ENCODE measurements at places on chromosomes 2 and 18.

DNA sequence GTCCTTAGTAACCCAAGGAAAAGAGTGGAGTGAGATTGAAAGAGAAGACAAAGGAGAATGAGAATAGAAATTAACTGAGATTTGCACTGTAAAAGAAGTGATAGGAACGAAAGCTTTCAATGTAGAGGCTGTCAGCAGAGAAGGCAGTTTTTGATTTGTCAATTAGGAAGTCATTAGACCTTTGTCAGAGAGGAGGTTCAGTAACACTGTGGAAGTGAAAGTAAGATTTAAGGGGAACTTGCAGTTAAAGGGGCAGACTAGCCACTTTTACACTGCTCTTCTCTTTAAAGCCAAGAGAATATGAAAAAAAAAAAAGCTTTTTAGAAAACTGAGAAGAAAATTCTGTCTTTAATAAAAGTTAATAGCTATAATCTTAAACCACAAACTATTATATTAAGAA lies 11.5 kb upstream of the KYNU start:
- no peak for DNase-seq

- no peak for DNase-seq
These were observed 10.4 kb downstream of the SLC4A3 start for GRCh38 chr2:219637842-219638185.

DNA sequence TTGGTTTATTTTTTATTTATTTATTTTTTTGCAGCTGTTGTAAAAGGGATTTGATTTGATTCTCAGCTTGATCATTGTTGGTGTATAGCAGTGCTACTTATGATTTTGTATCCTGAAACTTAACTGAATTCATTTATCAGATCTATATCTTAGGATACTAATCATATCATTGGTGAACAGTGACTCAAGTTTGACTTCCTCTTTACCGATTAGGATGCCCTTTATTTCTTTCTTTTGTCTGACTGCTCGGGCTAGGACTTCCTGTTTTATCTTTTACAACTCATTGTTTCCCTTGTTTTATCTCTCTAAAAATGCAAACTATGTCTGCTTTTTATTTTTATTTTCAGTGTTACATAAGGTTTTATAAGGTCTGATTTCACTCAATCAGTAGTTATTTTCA lies 23.6 kb downstream of the SP100 start:
- no peak for DNase-seq

GRCh38 chr2:8219631-8220355 lies 462.1 kb upstream of the ID2 start:
- DNase-seq: peak; percentile 30

- DNase-seq: peak; percentile 84
These were observed 63.4 kb downstream of the ZCCHC2 start for GRCh38 chr18:62586151-62586774.

GRCh38 chr18:72542984-72543356 lies 1.2 kb downstream of the CBLN2 start:
- no peak for DNase-seq

GRCh38 chr2:163665051-163665450 lies 70.8 kb downstream of the FIGN start:
- DNase-seq: no peak

DNA sequence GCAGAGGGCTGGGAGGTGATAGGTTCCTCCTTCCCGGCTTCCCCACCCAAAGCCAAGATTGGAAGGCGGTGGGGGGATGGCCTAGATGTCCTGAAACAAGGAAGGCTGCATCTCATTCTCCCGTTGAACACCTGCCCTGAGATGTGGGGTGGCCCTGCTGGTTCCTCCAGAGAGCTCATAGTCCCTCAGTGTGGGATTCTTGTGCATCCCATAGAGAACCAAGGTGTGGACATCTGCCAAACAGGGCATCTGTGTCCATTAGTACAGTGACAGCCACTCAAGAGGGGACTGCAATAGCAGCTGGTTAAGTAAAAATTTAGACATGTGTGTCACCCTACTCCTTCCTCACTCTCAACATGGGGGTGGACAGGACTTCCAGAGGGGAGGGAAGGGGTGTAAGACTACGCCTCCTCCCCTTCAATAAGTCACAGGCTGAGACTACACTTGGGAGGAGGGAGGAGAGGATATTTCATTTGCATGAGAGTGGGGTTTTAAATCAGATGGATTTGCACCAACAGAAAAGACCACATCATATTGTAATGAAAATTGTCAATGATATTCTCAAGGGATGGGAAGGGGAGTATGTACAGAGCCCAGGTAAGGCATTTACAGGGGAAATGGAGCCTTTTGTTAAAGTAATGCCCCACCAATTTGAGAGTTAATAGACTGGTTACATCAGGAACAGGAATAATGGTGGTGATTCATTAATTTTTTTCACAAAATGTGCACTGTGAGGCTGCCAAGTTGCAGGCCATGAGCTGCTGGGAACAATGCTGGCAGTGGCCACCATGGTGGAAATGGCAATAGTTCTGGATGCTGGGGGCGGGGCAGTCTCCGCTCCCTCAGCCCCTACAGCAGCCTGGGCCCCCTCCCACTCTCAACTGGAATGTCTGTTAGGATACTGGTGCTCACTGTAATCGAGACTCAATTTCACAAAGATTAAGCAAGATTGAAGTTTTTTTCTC lies 80.6 kb downstream of the TEX51 start:
- no peak for DNase-seq

- no peak for DNase-seq
These were observed 74.5 kb downstream of the CAB39 start for GRCh38 chr2:230787101-230787500.

DNA sequence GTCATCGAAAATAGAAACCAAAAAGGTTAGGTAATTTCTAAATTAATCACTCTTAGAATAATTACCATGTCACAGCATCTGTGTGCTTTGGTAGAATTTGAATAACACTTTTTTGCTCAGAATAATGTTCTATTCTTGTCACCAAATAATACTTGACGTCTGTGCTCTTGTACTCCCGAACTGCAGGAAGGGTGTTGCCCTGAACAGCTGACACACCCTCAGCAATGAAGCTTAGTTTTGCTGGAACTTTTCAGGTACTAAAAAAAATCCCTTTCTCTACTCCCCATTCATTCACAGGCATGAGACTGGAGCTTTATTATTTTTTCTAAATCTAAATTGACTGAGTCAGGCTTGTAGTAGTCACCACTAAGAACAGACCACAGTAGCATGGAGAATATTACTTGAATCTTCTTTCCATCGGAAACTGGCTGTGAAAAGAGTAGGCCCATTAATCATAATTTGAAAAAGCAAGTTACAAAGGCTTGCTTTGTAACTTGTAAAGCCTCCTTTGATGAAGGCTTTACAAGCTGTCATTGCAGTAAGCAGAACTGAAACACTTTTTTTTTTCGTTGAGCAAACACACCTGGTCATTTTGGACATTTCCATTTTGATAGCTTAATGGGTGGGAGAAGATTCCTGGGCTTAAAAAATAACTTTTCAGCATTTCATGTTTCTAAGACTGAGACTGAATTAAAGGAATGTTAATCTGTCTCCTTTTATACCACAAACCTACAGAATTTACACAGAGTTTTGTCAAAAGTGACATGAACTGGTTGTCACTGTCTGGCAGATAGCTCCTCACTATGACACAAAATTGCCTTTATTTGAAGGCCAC lies 70.3 kb upstream of the PELI1 start:
- no peak for DNase-seq

GRCh38 chr2:53786352-53786704 lies 425 bp downstream of the ASB3 start:
- DNase-seq: no peak

GRCh38 chr2:8872821-8873432 lies 35.5 kb upstream of the KIDINS220 start:
- no peak for DNase-seq

GRCh38 chr18:10465174-10465939 lies 10.9 kb downstream of the APCDD1 start:
- DNase-seq: no peak

GRCh38 chr2:16546128-16546754 lies 119.4 kb downstream of the CYRIA start:
- DNase-seq: no peak

- DNase-seq: no peak
These were observed 190.4 kb upstream of the CYP26B1 start for GRCh38 chr2:72338076-72338475.

GRCh38 chr2:40242315-40242714 lies 209.6 kb downstream of the SLC8A1 start:
- no peak for DNase-seq

DNA sequence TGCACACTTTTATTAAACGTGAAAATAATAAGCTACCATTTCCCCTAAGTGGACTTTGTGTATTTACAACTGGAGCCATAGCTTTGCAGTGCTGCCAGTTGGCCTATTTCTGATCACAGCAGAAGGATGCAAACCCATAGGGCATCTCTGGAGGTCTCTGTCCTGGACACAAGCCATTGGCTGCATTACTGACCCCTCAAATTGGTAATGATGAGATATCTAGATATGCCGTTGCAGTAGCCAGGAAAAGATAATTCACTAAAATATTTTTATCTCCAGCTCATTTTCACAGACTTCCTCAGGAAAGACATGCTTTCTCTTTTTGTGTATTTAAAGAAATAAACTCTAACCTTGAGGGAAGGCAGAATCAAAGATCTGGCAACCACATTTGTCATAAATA lies 182.5 kb downstream of the TDRD15 start:
- no peak for DNase-seq

DNA sequence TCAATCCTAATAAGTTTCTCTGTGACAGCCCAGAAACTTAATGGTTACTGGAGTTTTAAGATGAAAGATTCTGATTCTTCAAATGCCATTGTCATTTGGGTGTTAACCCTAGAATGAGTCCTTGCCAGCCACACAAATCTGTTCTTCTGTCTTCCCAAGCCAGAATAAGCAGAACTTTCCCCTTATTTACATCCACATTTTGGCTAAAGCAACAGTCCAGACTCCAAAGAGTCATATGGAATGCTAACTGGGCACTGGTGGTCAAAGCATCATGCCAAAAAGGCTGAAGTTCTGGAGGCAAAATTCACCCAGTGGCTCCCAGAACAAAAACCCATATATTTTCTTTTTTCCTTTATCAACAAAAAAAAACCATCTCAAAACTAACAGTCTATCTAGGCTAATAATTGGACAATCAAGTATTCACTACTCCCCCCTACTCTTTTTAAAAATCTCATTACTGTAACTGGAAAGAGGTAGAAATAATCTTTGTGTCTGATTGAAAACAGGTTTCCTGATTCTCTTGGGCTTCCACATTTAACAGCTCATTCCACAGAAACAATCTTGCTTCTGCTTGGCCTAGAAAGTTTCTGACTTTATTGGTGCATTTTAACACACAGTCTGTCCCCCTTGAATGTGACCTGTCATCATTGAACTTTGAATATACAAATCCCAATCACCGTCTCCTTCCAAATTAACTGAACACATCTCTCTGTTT lies 89.6 kb upstream of the SETBP1 start:
- no peak for DNase-seq

- DNase-seq: no peak
These were observed 134.0 kb downstream of the CTIF start for GRCh38 chr18:48672671-48673340.

DNA sequence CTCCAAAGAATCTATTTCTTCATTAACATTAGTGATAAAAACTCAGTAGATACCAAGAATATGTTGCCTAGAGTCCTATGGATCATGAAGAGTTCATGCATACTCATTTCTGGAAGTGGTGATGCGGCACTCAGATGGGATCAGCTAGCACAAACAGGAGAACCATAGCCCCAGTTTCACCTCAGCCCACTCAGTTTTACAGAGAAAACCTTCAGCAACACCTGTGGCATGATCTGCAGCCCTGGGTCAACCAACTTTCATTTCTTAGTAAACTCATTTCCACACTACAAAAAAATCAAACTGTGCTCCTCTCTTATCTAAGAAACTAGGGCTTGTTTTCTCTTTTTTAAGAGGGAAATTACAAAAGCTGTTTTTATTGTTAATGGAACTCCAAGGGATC lies 569.4 kb downstream of the CCDC85A start:
- no peak for DNase-seq

- DNase-seq: peak; percentile 18
These were observed 11.0 kb downstream of the RAB11FIP5 start for GRCh38 chr2:73101626-73102256.

GRCh38 chr2:148745151-148745851 lies 100.8 kb downstream of the EPC2 start:
- no peak for DNase-seq

- DNase-seq: no peak
These were observed 15.4 kb downstream of the CEP68 start for GRCh38 chr2:65071499-65072180.

DNA sequence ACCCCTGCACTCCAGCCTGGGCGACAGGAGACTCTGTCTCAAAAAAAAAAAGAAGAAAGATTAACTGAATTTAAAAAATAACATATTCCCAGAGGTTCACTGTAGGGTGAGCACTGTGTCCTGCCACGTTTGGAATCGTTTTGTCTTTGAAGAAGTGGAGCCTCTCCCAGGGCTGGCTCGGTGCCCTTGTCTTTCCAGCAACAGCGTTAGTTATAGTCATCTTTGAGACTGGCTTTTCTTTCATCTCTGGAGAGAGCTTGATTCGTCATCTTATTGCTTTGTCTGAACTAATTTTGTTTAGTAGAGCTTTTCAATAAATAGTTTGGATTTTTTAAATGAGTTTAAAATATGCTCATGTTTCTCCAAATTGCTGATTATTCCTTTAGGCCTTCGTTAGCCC lies 50.5 kb downstream of the IMPA2 start:
- no peak for DNase-seq

- peak; percentile 80 for DNase-seq
These were observed 71.7 kb downstream of the PTRHD1 start for GRCh38 chr2:24721470-24721869.

DNA sequence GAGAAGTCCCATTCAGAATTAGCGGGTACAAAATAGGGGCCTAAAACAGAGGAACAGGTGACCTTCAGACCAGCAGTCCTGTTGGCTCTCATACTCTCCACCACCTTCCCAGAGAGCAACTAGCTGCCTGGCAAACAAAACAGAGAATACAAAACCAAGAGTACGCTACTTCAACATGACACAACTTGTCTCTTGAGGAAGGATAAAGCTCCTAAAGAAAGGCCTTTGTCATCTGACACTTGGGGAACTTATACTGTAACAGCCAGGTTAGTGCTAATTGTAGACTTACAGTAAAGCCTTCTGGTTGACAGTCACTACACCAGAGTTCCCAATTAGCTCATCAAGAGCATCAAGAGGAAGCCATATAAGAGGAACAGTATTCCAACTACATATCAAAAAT lies 282.1 kb upstream of the NT5C1B start:
- no peak for DNase-seq

GRCh38 chr2:30172627-30173026 lies 25.8 kb downstream of the YPEL5 start:
- DNase-seq: no peak

DNA sequence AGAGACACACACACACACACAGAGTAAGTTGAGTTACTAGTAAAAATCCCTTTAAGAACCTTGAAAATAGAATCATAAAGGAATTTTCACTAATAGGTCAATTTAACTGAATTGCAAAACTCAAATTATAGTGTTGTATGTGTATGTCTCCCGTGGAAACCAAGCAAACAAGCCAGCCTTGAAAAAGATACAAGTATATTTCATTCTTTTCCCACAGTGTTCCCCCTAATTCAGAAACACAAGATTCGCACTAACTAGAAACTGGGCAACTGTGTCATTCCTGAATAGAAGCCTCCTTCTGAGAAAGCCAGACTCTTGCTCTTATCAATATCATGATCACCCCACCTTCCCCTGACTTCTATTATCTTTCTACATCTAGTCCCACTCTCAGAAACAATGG lies 229.5 kb downstream of the PIEZO2 start:
- DNase-seq: no peak
